ENCODE measurements at places on chromosomes 16 and 17.

GRCh38 chr16:8583199-8583598 lies 7.1 kb downstream of the TMEM114 start:
- DNase-seq: peak; percentile 55

DNA sequence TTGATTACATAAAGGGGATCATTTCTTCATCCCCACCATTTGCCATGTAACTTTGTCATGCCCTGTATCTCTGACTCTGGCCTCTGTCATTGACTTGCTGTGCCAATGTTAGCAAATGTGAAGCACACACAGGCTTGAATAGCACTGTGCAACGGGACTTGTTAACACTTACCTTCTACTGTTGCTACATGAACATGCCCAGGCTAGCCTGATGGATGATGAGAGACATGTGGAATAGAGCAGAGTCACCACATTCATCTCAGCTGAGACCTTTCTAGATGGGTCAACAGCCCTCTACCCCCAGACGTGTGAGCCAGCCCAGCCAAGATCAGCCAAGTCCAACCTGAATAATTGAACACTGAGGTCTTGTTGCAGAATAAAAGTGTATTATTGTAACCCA lies 162.1 kb upstream of the SALL1 start:
- no peak for DNase-seq

DNA sequence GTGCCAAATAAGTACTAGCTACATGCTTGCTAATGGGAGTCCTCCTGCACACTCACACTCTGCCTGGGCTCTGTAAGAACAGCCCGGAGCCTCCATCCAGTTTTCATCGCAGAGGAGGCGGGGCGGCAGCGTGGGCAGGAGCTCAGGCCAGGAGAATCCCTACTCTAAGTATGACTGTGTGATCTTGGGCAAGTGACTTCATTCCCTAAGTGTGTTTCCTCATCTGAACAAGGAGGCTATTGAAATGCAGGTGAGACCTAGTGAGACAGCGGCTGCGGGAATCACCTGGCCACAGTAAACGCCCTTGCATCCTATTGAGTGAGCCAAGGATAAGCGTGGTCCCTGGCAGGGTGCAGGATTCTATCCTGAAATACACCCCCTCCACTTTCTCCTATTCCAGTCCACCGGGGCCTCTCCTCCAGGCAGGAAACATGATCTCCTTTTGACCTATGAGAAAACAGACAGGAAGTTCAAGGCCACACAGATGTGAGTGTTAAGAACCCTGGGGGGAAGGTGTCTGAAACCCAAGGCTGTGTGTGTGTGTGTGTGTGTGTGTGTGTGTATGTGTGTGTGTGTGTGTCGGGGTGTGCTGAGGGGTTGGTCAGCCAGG lies 5.2 kb upstream of the RAI1 start:
- peak; percentile 39 for DNase-seq

GRCh38 chr16:55479430-55480140 lies 587 bp downstream of the MMP2 start:
- no peak for DNase-seq

Data from suppressor macrophage treated with lipopolysaccharide for 1 hour (primary cell).